Hippocampal formation (tissue), 2 donors: ENCODE measurements at places on chromosomes 6 and 20.

DNA sequence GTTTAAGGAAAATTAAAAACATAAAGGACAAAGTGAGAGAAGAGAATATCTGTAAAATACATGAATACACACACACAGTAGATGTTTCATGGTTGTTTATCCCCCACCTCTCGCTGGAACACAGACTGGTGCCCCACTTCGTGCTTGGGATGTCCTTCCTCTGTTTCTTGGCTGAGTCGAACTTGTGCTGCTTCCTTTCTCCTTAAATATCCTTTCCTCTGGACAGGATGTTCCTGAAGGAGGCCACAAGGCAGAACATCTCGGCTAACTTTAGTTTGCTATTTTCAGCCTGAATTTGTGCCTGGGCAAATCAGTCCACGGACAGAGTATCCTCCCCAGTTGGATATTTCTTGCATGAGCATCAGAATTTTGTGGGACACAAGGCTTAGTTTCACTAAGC lies 54.7 kb upstream of the ZMYND8 start:
- no peak for DNase-seq

- DNase-seq = no peak
These were observed 456.6 kb downstream of the PRKN start for GRCh38 chr6:162270966-162271365.

- DNase-seq = no peak
These were observed 12.8 kb downstream of the PTPRK start for GRCh38 chr6:128507337-128508310.

GRCh38 chr6:20870493-20870892 lies 336.2 kb downstream of the CDKAL1 start:
- no peak for DNase-seq

- DNase-seq = no peak
These were observed 136.3 kb downstream of the TFAP2C start for GRCh38 chr20:56765172-56766073.

- DNase-seq = no peak
These were observed 255.5 kb downstream of the TAF4 start for GRCh38 chr20:61810066-61810737.

DNA sequence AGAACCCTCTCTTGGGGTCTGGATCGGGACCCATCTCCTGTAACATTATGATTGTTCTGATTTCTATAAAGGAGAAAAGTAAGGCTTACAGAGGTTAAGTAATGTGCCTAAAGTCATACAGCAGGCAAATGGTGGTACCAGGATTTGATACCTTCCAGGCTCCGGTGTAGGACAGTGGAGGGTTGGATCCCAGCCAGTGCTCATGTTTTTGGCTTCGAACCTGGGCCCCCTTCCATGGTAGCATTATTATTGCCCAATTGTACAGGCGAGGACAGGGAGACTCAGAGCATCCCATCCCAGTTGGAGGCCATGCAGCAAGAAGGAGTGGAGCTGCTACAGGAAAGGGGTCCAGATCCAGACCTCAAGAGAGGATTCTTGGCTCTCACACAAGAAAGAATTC lies 202.7 kb downstream of the TFAP2C start:
- no peak for DNase-seq

- DNase-seq = no peak
These were observed 3.7 kb upstream of the FOXO3 start for GRCh38 chr6:108556866-108557493.

- DNase-seq = no peak
These were observed 160.0 kb upstream of the PLN start for GRCh38 chr6:118387921-118388701.

GRCh38 chr20:12838261-12838866 lies 170.4 kb upstream of the SPTLC3 start:
- no peak for DNase-seq

GRCh38 chr6:89527634-89528033 lies 94.7 kb downstream of the ANKRD6 start:
- DNase-seq = no peak

DNA sequence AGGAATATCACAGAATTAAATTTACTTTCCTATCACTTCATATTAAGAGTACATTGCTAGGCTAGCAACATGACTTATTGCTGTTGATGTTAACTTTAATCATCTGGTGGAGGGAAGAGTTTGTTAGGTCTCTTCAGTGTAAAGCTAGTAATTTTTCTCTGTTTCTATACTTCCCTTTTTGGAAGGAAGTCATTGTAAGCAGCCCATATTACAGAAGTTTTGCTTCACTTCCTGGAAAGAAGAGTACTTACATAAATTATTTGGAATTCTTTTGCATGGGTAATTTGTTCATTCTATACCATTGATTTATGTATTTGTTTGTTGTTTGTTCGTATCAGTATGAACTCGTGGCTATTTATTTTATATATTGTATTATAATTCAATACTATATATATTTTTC lies 405.2 kb downstream of the RFPL4B start:
- DNase-seq = no peak

GRCh38 chr20:21393166-21393565 lies 4.2 kb downstream of the NKX2-4 start:
- no peak for DNase-seq

DNA sequence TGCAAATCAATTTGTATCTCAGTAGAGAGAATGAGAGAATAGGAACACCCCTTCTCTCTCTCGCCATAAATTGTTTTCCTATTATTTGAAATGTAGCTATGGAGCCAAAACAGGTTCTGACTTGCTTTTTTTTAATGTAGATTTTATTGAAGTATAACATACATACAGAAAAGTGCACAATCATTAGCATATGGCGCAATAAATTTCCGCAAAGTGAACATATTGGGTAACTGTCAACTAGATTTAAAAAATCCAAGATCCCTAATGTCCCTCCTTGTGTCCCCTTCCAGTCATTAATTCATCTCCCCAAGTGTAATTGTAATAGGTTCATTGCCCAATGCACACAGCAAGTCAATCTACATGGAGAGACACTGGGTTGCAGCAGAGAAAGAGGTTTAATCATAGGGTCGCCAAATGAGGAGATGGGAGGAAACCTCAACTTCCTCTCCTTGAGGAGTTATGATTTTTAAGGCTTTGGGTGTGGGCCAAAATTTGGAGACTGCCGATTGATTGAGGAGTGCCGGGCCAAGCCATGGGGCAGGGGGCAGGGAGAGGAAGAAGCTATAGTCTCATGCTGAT lies 43.3 kb upstream of the TGM3 start:
- DNase-seq = no peak

GRCh38 chr6:116648156-116648555 lies 20.4 kb downstream of the ZUP1 start:
- no peak for DNase-seq

DNA sequence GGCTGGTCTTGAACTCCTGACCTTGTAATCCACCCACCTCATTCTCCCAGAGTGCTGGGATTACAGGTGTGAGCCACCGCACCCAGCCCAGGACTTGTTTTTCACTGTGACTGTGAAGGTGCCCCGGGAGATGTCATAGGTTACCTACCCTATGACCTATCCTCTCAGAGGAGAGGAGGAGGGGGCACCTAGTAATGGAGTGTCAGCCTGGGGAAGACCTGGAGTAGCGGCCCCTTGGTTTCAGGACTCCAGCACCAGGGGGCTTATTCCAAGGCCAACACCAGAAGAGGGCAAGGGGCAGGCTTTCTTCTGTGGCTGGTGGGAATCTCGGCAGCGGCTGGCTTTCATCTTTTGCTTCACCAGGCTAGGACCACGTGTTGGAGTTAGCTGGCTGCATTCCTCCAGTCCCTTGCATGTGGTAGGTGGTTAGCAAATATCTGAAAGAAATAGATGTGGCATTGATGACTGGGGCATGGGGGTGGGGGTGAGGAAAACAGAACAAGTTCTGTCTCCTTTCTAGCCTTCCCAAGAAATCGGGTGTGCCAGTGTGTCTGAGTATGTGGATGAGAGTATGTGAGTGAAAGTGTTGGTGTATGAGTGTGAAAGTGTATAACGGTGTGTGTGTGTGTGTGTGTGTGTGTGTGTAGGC lies 7.9 kb upstream of the ITPR3 start:
- no peak for DNase-seq
